Stimulated activated naive CD8-positive, alpha-beta T cell treated with anti-CD3 and anti-CD28 coated beads, Interleukin-15, amount 100 ng/mL, for 72 hours (primary cell): ENCODE measurements at places on chromosomes 12 and 14.

GRCh38 chr12:107397890-107398500 is 287.6 kb upstream of the PWP1 start:
- no peak for DNase-seq

DNA sequence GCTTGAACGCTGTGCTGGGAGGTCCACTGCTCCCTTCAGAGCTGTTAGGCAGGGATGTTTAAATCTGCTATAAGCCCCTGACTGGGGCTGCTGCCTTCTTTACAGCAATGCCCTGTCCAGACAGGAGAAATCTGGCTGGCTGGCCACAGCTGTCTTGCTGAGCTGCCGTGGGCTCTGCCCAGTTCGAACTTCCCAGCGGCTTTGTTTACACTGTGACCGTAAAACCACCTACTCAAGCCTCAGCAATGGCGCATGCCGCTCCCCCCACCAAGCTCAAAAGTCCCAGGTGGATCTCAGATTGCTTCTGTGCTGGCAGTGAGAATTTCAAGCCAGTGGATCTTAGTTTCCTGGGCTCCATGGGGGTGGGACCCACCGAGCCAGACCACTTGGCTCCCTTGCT is 35.8 kb downstream of the CKAP4 start:
- no peak for DNase-seq

GRCh38 chr14:38999949-39000348 is 103.1 kb downstream of the SEC23A start:
- DNase-seq = no peak

DNA sequence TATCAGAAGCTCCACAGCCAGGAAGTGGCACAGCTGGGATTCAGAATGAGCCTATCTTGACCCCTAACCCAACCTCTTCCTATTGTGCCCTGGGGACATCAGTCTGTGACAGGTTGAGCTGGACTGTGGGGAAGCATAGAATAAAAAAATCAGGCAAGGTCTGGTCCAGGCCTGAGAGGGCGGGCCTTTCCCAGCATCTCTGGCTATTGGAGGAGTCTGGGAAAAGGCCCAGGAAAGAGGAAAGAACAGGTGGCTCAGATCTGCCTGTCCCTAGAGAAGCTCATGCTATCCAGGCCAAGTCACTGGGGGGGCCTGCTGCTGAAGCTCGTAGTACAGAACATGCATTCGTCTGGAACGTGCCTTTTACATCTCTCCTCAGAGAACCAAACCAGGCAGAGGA is 100.5 kb downstream of the PPM1H start:
- no peak for DNase-seq

- DNase-seq = no peak
Measured at GRCh38 chr12:69720750-69721149, 17.9 kb upstream of the RAB3IP start.

DNA sequence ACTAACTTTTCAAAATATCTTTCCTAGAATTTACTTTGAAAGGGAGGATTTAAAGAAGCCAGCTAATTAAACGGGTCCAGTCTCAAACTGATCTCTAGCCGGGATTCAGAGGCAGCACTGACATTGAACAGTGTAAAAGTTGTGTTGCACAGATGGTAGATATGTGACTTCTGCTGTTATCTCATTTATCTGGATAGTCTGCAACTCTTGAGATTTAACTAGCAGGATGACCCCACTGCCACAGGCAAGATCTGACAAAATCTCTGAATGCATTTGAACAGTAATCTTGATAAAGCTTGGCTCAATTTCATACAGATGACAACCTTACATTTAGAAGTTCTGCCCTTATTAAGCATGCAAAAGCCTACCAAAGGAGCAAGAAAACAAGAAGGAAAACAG is 138.0 kb upstream of the CPNE8 start:
- DNase-seq = no peak

- no peak for DNase-seq
Measured at GRCh38 chr12:28024231-28024995, 51.9 kb upstream of the PTHLH start.

DNA sequence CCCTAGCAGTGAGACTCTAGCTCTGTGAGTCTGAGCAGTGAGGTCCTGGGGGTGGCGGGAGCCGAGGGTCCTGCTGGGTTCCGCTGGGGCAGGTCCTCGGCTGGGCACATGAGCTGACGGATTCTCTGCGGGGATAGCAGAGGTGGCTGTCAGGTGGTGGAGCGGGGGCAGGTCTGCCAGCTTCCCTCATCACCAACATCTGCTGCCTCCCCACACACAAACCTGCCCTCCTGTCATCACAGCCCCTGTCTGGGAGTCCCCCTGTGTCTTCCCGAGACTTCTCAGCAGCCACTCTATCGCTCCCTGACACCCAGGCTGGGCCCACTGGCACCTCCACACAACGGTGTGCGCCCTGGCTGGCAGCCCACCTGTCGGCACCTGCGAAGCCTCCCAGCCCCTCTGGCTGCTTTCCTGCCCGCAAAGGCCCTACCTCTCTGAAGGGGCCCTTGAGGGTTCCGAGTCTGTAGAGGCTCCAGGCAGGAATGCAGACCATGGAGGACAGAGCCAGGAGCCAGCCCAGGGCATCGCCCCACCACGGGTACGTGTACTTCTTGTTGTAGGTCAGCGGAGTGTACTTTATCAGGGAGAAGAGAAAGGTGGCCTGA is 7.1 kb upstream of the SLC6A12 start:
- DNase-seq = no peak

DNA sequence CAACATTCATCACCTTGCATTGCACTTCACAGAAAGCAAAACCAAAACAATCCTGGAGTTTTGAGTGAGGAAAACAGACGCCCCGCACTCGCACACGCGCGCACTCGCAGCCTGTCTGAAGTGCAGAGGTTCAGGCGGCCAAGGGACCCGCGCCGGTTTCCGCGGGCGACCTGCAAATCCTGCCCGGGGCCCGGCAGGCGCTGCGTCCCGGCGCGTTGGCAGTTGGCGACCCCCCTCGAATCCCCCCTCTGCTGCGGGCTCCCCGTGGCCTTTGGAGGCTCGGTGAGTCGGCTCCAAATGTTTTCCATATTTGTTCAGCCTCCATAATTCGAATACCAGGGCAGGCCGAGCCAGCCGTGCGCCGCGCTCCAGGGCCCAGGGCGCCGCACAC is at the start of gene SSPN:
Gene SSPN, plus strand, starts transcription at position 324 of the 391 bp plus-strand sequence. CDS start 100 bp downstream, outside the sequence.
- DNase-seq = no peak

GRCh38 chr14:57755018-57755521 is 110.8 kb downstream of the SLC35F4 start:
- DNase-seq = no peak

DNA sequence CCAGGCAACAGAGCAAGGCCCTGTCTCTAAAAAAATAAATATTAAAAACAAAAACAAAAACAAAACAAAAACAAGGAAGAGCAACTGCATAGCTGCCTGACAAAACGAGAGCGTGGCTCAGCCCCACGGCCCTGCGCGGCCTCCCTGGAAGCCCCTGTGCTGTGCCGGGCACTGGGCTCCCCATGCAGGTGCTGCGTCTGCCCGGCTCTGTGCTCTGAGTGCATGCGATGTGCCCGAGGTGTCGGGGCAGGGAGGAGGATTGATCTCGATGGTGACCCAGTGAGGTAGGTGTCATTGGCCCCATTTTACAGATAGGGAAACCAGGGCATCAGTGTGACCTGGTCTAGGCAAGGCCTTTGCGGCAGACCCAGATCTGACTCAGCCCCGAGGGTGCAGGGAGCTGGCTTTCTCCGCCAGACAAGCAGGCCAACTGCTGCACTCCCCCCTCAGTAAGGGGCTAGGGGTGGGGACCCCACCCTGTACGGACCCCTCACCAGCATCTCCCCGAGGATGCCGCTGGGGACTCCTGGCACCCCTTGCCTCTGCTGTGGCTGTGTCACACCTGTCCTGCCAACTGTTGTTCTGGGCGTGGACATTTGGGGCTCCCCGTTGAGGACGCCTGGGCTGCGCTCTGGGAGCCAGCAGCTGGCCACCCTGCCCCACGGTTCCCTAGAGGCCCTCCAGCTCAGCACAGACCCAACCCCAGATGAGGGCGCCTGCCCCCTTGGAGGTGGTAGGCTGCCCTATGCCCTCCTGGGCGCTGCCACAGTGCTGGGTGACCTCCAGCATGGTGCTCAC is 15.3 kb downstream of the GPR132 start:
- no peak for DNase-seq

- no peak for DNase-seq
Measured at GRCh38 chr14:32933629-32934072, 5.0 kb upstream of the NPAS3 start.

DNA sequence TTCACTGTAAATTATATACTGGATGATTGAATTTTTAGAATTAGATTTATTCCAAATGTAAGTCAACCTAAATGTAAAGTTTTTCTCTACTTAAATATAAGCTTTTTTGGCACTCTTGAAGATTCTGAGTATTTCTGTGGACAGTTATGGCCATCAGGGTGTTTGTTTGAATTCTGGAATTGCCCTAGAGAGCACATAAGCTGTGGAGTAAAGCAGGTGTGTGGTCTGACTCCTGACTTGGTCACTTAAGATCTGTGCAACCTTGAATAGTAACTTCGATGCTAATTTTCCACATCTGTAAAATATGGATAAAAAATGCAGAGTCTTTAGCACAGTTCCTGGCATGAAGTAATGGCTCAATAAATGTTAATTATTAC is 64.4 kb downstream of the FUT8 start:
- no peak for DNase-seq

DNA sequence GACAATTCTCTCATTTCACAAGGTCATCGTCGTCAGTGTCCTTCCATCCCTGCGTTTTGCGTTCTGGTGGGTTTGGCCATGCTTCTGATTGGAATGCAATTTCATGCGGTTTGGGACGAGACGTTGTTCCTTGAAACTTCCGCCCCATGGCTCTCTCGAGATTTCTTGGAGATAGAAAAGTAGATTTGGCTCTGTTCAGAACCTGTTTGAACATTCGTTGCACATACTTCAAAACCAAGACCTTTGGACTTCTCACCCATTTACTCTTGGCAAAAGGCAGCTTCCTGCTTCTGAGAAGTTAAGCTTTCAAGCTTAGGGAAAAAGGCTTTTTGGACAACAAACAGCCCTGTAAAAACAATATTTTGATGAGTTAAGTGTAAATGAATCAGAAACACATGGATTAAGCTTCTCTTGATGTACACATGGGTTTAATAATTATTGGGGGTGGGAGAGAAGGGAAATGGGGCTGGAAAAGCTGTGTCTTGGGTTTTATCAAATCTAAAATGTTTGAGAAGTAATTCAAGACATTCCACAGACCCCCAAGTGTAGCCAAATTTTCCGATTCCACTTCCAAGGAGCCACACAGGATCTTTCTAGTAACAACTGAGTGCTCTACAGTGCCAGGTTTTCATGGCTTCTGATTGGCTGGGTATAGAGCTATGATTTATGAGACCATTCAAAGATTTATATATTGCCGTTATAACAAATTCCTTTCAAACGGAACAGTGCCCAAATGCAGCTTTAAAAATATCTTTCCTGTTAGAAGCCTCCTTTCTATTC is 467.2 kb downstream of the MED13L start:
- no peak for DNase-seq

DNA sequence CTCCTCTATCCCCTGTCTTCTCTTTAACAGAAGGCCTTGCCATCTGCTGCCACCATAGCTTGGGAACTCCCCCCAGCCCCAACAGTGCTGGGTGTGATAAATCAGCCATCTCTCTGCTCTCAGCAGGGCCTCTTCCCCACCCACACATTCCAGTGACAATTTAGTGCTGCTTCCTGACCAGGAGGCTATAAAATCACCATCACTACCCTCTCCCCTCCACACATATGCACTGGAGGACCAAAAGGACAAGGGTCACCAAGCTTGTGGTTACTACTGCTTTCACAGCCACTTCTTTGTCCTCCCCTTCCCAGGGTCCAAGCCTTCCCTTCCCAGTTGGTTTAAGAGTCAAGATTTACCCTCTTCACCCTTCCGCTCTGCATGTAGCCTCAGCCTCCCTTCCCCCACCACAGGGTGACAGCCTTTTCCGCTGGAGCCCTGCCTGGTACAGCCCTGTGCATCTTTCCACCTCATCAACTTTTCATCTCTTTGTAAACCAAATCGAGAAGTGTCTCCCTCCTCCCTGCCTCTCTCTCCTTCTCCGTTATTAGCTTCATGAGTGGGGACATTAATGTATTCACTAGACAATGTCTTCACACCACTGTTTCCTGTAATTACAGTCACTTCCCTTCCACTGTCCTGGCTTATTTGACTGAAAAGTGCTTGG is 9.4 kb downstream of the PSMB5 start:
- no peak for DNase-seq

DNA sequence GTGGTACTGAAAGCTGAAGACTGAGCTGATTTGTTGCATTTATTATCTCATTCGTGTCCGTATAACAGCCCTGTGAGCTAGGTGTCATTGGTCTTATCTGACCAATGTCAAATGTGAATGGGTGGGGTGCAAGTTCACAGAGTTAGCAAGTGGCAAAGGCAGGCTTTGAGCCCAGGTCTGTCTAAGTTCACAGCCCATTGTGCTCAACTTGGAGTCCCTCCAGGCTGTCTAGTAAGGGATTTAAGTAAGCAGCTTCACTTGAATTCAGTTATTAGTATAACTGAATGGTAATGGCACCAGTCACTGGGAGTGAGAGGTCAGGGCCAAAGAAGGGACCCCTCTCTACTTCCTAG is 8.5 kb downstream of the C1S start:
- no peak for DNase-seq

- no peak for DNase-seq
Measured at GRCh38 chr12:117080661-117081144, 18.5 kb downstream of the TESC start.

- no peak for DNase-seq
Measured at GRCh38 chr14:34983148-34983760, 462 bp downstream of the SRP54 start.

DNA sequence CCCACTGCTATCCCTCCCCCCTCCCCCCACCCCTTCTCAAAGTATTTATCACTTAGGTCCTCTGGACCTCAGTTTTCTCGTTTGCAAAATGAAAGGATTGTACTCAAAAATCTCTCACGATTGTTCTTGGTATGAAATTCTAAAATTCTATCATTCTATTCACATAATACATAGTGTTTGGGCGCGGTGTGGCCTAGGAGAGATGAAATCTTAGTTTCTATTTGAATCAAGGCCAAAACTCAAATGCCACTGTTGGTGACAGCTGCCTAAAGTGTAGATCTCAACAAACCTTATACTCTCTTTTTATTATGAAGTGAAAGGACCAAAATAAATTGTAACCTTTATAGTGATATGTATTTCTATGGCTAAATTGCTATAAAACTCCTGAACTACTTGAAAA is 23.7 kb upstream of the YAF2 start:
- DNase-seq = no peak

- no peak for DNase-seq
Measured at GRCh38 chr14:58792416-58792815, 154.7 kb downstream of the DACT1 start.

DNA sequence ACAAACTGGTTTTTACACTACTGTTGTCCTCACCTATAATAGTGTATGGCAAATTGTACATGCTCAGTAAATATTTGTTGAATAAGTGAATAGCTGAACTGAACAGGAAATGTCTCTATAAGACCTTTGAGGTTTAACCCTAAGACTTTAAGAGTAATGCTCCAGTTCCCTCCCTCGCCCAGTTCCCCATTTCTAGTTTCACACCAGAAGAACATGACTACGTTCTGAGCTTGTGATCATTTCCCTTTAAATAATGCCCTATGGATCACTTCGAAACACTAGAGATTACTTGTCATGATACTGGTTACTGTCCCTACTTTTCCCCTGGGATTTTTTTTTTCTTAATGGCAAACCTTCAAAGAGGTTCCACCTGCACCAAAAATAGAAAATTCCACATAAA is 69.3 kb downstream of the PRKD1 start:
- no peak for DNase-seq

GRCh38 chr12:77679686-77680085 is 151.0 kb upstream of the NAV3 start:
- DNase-seq = no peak

- DNase-seq = no peak
Measured at GRCh38 chr12:113086249-113087164, 30.0 kb downstream of the DTX1 start.

GRCh38 chr12:72511906-72512305 is 239.7 kb downstream of the TRHDE start:
- no peak for DNase-seq
